ENCODE measurements at places on chromosomes 1 and 21.
A peak's percentile ranks its signal among the peaks of the same experiment; 100 is the strongest.

- no peak overlapping the region for H3K27ac ChIP-seq
- H3K4me1 ChIP-seq = no peaks in the 10 kb centered on the region
- H3K36me3 ChIP-seq = no peaks in the 10 kb centered on the region
- H3K4me3 ChIP-seq = no peak overlapping the region
- DNase-seq = no peak
Measured at GRCh38 chr1:76607717-76608116, 259.6 kb upstream of the ST6GALNAC5 start.

DNA sequence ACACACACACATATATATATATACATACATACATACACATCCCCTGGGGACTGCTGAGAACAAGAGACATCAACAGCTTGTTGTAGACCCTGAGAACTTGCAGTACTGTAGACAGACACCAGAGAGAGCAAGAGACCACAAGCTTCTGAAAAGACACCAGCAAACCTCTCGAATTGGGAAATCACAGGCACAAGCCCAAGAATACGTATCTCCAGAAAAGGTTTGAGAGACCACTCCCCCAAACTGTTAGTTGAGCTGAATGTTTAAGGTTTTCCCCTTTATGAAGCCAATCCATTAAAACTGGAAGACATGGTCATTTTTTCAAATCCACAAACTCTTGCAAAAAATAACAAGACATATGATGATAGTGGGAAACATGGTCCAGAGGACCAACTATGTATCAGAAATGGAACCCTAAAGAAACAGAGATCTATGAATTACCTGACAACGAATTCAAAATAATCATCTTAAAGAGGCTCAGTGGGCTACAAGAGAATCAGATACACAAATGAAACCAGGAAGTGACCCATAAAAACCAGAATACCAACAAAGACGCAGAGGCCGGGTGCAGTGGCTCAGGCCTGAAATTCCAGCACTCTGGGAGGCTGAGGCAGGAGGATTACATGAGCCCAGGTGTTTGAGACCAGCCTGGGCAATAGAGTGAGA, 45.1 kb downstream of the SLC2A1 start:
- DNase-seq = peak; percentile 49
- H3K27me3 ChIP-seq = peaks cover 4% of the 10 kb centered on the region
- no peak overlapping the region for H3K4me3 ChIP-seq
- no peak overlapping the region for H3K27ac ChIP-seq
- peaks cover 4% of the 10 kb centered on the region for H3K36me3 ChIP-seq

- no peaks in the 10 kb centered on the region for H3K36me3 ChIP-seq
- H3K27me3 ChIP-seq = peaks cover 29% of the 10 kb centered on the region
- H3K4me1 ChIP-seq = peaks cover 5% of the 10 kb centered on the region
- no peak for DNase-seq
- no peak overlapping the region for H3K27ac ChIP-seq
Measured at GRCh38 chr1:10789803-10790702, 6.4 kb downstream of the CASZ1 start.

- no peak for DNase-seq
- H3K4me3 ChIP-seq = no peak overlapping the region
- no peak overlapping the region for H3K27ac ChIP-seq
- H3K27me3 ChIP-seq = no peaks in the 10 kb centered on the region
Measured at GRCh38 chr1:103256490-103256889, 148.2 kb upstream of the COL11A1 start.

DNA sequence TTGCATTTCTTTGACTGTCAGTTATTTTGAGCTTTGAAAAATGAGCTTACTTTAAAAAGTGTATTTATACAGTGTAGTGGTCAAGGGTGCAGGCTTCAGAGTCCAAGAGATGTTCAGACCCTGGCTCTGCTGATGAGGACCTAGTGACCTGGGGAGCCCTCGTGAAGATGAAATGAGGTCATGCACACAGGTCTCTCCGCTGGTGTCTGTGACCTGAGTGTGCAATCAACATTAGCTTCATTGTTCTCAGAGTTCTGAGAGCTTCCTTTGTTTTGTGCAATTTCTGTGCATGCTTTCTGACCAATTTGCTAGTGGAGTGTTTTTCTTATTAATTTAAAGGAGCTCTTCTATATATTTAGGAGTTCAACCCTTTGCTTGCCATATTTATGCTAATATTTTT, 71.3 kb downstream of the RIPK4 start:
- no peaks in the 10 kb centered on the region for H3K4me1 ChIP-seq
- H3K27me3 ChIP-seq = peaks cover 1% of the 10 kb centered on the region
- no peak overlapping the region for H3K4me3 ChIP-seq

DNA sequence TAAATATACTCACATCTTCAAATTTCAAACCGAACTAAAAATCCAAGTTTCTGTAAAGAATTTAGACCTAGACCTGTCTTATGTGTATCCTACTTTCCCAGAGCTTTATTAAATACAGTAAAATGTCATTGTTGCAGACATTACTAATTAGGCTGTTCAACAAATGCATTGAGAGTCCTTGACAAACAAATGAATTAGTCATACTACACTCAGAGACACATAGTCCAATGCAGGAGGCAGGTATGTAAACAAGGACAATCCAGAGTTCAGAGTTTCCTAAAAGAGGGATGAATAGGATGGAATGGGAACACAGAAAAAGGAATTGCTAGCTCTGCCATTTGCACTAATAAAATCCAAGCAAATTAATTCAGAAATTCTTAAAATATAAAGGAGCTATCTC, 1.6 kb upstream of the EGLN1 start:
- no peak overlapping the region for H3K27ac ChIP-seq
- peaks cover 9% of the 10 kb centered on the region for H3K36me3 ChIP-seq
- peaks cover 37% of the 10 kb centered on the region for H3K4me1 ChIP-seq
- H3K27me3 ChIP-seq = peaks cover 18% of the 10 kb centered on the region
- no peak overlapping the region for H3K4me3 ChIP-seq

DNA sequence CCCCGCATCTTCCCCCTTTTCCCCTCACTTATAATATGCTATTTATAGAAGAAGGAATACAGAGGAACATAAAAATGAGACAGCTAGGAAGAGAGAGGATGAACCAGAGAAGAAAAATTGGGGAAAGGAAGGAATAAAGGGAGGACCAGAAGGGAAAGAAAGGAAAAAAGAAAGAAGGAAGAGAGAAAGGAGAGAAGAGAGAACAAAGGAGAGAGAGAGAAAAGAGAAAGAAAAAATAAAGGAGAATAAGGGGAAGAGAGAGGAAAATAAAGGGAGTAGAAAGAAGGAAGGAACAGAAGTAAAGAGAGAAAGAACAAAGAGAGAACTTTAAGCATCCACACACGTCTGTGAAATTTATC, 11.2 kb upstream of the IGSF3 start:
- no peaks in the 10 kb centered on the region for H3K36me3 ChIP-seq
- peaks cover 24% of the 10 kb centered on the region for H3K27me3 ChIP-seq
- no peak overlapping the region for H3K27ac ChIP-seq
- no peaks in the 10 kb centered on the region for H3K4me1 ChIP-seq

DNA sequence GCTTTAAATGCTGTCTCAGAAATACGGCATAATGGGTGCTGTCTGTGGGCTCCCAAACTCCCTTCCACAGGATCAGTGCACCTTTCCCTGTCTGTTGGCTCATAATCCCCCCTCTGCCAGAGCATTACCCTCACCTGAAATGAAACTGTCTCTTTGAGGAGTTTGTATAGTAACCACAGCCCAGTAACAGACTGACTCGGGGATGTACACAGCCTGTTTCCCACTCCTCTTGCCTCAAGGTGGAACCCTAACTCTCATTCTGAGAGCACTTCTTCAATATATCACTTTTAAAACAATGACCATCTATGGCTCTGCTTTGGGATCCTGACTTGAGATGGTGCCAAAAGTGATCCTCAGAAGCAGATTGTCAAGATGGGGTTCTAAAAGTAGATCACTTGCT, 332.5 kb downstream of the AMY1C start:
- no peaks in the 10 kb centered on the region for H3K36me3 ChIP-seq
- no peak overlapping the region for H3K4me3 ChIP-seq
- H3K27ac ChIP-seq = no peak overlapping the region
- no peak for DNase-seq
- H3K27me3 ChIP-seq = no peaks in the 10 kb centered on the region
- no peaks in the 10 kb centered on the region for H3K4me1 ChIP-seq

DNA sequence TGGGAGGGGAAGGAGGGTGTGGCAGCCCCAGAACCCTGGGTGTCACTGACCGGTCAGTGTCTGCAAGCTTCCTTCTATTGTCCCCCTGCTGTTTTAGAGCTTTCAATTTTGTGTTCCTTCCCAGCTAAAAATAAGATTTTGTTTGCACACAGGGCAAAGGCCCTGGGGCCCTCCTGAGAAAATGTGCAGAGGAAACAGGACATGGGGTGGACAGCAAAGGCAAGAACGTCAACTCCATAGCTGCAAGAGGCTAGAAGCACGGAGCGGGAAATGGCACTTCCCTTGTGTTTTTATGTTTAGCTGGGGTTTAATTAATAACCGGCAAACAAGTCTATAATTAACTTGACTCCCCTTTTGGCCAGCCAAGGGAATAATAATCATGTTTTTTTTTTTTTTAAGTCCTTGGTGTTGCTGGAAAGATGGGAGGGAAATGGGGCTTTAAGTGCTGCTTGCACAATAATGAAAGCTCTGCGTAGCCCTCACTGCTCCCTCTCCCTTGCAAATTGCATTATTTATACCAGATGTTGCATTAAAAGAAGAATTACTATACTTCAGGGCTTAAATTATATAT, 261.4 kb upstream of the USP24 start:
- H3K27me3 ChIP-seq = peaks cover 9% of the 10 kb centered on the region
- no peak for DNase-seq
- no peak overlapping the region for H3K27ac ChIP-seq
- no peaks in the 10 kb centered on the region for H3K4me1 ChIP-seq
- H3K36me3 ChIP-seq = no peaks in the 10 kb centered on the region

DNA sequence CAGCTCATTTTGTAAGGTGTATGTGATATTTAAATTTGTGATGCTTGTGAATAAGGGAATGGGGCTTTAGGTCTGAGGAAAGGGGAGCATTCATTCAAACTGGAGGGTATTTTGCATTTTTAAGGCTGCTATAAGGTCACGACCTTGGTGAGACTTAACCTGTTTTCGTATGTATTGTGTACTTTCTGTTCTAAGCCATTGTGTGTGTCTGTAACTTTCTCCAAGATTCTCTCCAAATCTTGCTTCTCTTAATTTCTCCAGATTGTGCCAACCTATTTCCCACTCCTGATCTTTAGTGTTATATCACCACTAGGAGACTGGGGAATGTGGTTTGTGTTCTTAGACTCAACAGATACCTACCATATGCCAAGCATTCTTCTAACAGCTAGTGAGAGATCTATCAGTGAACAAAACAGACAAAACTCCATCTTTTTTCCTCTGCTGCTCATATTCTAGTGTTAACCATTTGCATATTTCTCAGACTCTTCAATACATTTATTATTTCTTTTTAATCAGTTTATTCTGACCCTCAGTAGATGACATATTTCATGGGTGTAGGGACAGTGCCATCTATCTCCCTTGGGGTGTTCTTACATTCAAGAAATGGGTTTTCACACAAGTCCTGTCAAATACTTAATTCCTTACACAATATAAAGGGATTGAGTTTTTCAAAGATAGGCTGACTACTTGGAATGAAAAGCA, 27.5 kb downstream of the ATP1B1 start:
- H3K4me3 ChIP-seq = no peak overlapping the region
- H3K36me3 ChIP-seq = peaks cover 27% of the 10 kb centered on the region

DNA sequence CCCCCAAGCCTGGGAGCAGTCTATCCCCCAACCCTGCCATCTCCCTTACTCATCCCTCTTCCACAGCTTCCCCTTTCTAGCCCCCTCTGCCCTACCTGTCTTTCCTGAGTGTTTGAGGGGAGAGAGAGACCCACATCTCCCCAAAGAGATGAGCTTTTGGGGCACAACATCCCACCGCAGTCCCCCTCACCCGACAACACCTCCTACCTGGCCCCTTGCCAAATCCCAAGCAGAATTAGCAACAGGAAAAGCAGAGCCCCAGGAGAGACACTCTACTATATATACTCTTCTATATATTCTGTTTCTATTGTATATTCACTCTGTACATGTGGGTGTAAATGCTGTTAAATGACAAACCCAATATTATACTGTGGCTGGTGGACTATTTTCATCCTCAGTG, 9.9 kb upstream of the KCNC4 start:
- peaks cover 11% of the 10 kb centered on the region for H3K4me1 ChIP-seq
- DNase-seq = no peak
- H3K27ac ChIP-seq = no peak overlapping the region
- no peaks in the 10 kb centered on the region for H3K36me3 ChIP-seq
- no peak overlapping the region for H3K4me3 ChIP-seq
- H3K27me3 ChIP-seq = peaks cover 2% of the 10 kb centered on the region

- H3K4me1 ChIP-seq = peaks cover 5% of the 10 kb centered on the region
- DNase-seq = no peak
- H3K4me3 ChIP-seq = no peak overlapping the region
- no peak overlapping the region for H3K27ac ChIP-seq
- no peaks in the 10 kb centered on the region for H3K36me3 ChIP-seq
- peaks cover 33% of the 10 kb centered on the region for H3K27me3 ChIP-seq
Measured at GRCh38 chr1:245160288-245160687, 5.5 kb downstream of the KIF26B start.

DNA sequence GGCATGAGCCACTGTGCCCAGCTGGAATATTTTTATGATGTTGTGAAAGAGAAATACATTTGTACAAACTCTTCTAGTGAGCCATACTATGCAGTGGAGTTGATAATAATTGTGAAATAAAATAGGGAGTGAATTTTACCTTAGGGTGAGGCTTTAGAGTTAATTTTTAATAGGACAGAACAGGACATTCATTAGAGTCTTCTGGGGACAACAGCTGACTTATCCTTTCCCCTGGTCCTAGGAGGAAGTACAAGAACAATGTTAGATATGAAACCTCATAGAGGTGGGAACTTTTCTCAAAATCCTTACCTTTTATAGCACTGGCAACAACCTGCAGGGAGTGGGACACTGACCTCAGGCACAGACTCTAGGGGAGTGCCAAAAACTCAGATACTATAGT, 21.9 kb downstream of the HAO2 start:
- no peaks in the 10 kb centered on the region for H3K4me1 ChIP-seq
- no peak overlapping the region for H3K4me3 ChIP-seq
- H3K27me3 ChIP-seq = peaks cover 6% of the 10 kb centered on the region

GRCh38 chr1:56831871-56832693, 12.9 kb upstream of the FYB2 start:
- no peak overlapping the region for H3K4me3 ChIP-seq
- DNase-seq = peak; percentile 47
- H3K36me3 ChIP-seq = no peaks in the 10 kb centered on the region
- no peak overlapping the region for H3K27ac ChIP-seq
- H3K27me3 ChIP-seq = peaks cover 1% of the 10 kb centered on the region

GRCh38 chr1:74748960-74749359, 16.0 kb downstream of the TYW3 start:
- no peaks in the 10 kb centered on the region for H3K4me1 ChIP-seq
- no peak overlapping the region for H3K4me3 ChIP-seq
- H3K27ac ChIP-seq = no peak overlapping the region
- H3K27me3 ChIP-seq = no peaks in the 10 kb centered on the region
- peaks cover 49% of the 10 kb centered on the region for H3K36me3 ChIP-seq
- no peak for DNase-seq
